Spinal cord (tissue), 10 donors: ENCODE measurements at places on chromosomes 2 and 18.

- no peak overlapping the region for H3K4me3 ChIP-seq
- H3K36me3 ChIP-seq = no peaks in the 10 kb centered on the region
- H3K4me1 ChIP-seq = peaks cover 14% of the 10 kb centered on the region
- no peak for DNase-seq
- H3K27me3 ChIP-seq = no peaks in the 10 kb centered on the region
Observed at GRCh38 chr2:105796131-105796638, 51.5 kb downstream of the NCK2 start.

DNA sequence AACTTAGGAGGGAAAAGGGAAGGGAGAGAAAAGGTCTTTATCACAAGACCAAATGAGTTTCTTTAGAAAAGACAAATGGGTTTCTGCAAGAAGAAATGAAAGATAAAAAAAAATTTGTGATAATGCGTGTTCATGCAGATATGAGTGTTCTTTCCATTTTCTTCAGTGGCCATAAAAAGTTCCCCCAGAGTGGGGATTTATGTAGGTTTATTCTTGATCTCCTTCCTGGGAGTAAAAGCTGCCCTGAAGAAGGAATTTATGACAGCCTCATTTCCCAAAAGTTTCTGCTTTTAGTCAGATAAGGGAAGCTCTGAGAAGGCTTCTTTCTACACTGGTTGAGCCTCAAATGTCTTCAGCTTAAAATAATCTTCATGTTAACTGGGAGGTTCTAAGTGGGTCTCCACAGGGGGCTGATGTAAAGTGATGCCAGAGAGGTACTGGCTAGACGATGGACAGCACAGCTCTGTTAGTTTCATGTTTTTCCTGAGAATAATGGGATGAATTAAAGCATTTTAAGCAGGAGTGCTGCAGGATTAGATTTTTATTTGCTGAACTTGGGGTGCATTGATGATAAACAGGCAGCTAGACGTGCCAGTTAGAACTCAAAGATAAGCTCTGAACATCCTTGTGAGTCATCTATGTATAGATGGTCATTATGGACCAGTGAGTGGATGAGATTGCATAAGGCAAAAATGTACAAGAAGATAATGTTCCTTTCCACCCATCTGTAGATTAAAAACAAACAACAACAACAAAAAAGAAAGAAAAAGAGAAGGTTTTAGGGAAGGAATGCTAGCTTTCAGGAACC is 99.4 kb upstream of the MSH2 start:
- H3K4me3 ChIP-seq = no peak overlapping the region
- no peak for DNase-seq
- peaks cover 6% of the 10 kb centered on the region for H3K4me1 ChIP-seq
- H3K27ac ChIP-seq = no peak overlapping the region
- no peaks in the 10 kb centered on the region for H3K27me3 ChIP-seq

DNA sequence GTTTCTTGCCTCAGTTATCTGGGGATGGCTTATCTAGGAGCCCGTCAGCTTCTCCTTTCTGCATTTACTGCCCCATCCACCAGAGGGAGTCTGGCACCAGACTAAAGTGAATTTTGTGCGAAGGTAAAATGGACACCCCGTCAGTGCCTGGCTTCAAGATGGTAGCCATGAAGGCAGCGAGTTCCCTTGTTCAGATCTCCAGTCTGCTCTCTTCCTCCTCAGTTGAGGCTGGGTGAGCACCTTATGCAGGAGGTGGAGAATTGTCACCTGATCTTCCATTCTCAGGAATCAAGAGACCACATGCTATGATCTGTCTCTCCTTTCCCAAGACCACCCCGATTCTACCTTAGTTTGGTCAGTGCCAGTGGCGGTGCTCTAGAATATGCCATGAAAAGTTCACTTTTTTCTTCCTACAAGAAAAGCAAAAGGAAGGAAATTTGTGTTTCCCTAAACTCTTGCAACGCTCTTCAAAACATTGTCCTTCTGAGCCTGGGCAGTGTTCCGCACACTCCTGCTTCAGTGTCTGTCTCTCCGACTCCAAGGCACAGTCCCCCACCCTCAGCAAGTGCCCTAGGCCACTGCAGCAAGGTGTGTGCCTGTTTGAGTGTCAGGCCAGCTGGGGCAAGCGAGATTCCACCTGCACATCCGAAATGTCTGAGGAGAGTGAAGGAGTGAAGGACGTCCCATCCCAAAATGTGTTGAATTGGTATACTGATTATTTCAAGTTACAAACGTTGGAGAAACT is 168.6 kb downstream of the SS18 start:
- H3K27me3 ChIP-seq = no peaks in the 10 kb centered on the region
- H3K27ac ChIP-seq = no peak overlapping the region
- no peak for DNase-seq
- no peak overlapping the region for H3K4me3 ChIP-seq
- no peaks in the 10 kb centered on the region for H3K36me3 ChIP-seq

- peaks cover 40% of the 10 kb centered on the region for H3K27me3 ChIP-seq
- no peak overlapping the region for H3K27ac ChIP-seq
- H3K36me3 ChIP-seq = no peaks in the 10 kb centered on the region
- H3K4me3 ChIP-seq = no peak overlapping the region
Observed at GRCh38 chr2:219334076-219334475, 1.5 kb upstream of the RESP18 start.

GRCh38 chr2:83565626-83566025 is 893.5 kb downstream of the SUCLG1 start:
- no peak overlapping the region for H3K27ac ChIP-seq
- H3K4me3 ChIP-seq = no peak overlapping the region
- no peak for DNase-seq
- H3K27me3 ChIP-seq = no peaks in the 10 kb centered on the region

- H3K36me3 ChIP-seq = peaks cover 4% of the 10 kb centered on the region
- no peaks in the 10 kb centered on the region for H3K4me1 ChIP-seq
- no peak overlapping the region for H3K4me3 ChIP-seq
- DNase-seq = no peak
- no peak overlapping the region for H3K27ac ChIP-seq
Observed at GRCh38 chr2:62920070-62920469, 130.6 kb upstream of the OTX1 start.
